ENCODE measurements at places on chromosomes 1 and 21. TPM values are rescaled to one million over a fixed set of nuclear protein-coding genes. Genes with fewer than 3 reads are reported as not detected.

S100A3 gene
- total RNA-seq: 0.38 TPM

SLC37A1 gene
- total RNA-seq: 11.5 TPM

C1orf94 gene
- total RNA-seq: not detected

LIN28A gene
- not detected for total RNA-seq

C1orf116 gene
- not detected for total RNA-seq

TTC39A gene
- total RNA-seq: 3.5 TPM

CATSPERE gene
- total RNA-seq: 0.39 TPM

LAX1 gene
- total RNA-seq: under 0.01 TPM

NOL9 gene
- 16.4 TPM for total RNA-seq

KISS1 gene
- 1.2 TPM for total RNA-seq

GJA9 gene
- not detected for total RNA-seq

MIGA1 gene
- total RNA-seq: 8.9 TPM

GPR25 gene
- not detected for total RNA-seq

CFAP141 gene
- total RNA-seq: not detected

BATF3 gene
- 1.4 TPM for total RNA-seq

SELP gene
- total RNA-seq: 0.13 TPM

DTL gene
- 11.4 TPM for total RNA-seq

PLA2G2C gene
- total RNA-seq: not detected

TMEM53 gene
- 4.7 TPM for total RNA-seq

BEND5 gene
- total RNA-seq: 2.3 TPM

GRHL3 gene
- total RNA-seq: not detected

PLD5 gene
- total RNA-seq: not detected

ESRRG gene
- total RNA-seq: not detected

NTRK1 gene
- not detected for total RNA-seq

PKLR gene
- not detected for total RNA-seq

CELA2B gene
- total RNA-seq: not detected

All from dermis microvascular lymphatic vessel endothelial cell (primary cell).